ENCODE measurements at places on chromosomes 2 and 18. TPM values are rescaled to one million over a fixed set of nuclear protein-coding genes. Genes with fewer than 3 reads are reported as not detected.
A peak's percentile ranks its signal among the peaks of the same experiment; 100 is the strongest.

DNA sequence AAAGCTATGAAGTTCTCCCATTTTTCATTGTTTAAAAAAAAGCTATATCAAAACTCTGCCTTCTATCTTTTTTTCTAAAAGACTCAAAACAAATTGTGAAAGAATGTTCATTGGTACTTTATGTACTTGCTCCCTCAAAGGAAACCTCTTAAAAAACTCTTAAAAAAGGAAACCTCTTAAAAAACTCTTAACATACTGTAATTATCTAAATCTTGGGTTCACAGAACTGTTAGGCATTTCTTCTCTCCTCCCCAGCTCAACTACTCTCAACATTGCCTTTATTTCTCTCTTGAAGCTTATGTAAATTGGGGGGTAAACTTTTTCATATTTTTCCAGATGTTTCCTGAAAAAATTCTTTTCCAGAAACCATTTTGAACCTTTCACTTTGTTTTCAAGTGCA, 330.5 kb upstream of the SLC39A10 start:
- DNase-seq, result no peak

GRCh38 chr2:186543561-186544131, 46.2 kb upstream of the ITGAV start:
- DNase-seq, result no peak

- DNase-seq, result peak; percentile 66
Observed at GRCh38 chr2:180124273-180125139, 117.4 kb upstream of the CWC22 start.

DNA sequence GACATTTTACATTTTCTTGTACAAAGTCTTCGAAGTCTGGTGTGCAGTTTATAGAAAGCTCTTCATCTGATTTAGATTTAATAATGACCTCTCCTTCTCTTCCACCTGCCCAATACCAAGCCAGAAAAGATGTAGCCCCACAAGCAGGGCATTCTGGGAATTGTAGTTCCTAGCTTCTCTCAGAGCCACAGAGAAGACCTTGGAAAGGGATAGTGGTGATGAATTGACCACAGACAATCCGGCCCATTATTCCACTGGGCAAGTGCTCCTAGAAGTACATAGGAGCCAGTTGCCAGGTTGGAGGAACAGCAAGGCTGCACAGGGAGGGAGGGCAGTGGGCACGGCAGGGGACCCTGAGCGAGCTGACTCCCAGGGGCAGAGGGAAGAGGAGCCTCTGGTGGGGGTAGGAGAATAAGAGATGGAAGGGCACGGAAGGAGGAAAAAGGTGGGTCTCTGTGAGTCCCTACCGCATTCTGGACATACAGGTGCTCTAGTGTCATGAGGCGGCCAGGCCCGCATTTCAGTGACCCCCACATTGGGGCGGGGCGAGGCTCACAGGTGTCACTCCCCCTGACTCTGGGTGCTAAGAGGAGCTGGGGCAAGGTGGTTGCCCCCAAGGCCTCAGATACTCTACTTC, 152.5 kb upstream of the HAAO start:
- DNase-seq, result no peak

Gene ASNSD1
- 53.6 TPM for polyA plus RNA-seq

Gene EFR3B
- 5.9 TPM for polyA plus RNA-seq

Data from left renal cortex interstitium (tissue), 4 donors.